Melanocyte of skin (primary cell): ENCODE measurements at places on chromosomes 1 and 21. TPM values are rescaled to one million over a fixed set of nuclear protein-coding genes. Genes with fewer than 3 reads are reported as not detected.

Gene ILF2
- 213 and 259 TPM in 2 replicates for total RNA-seq

Gene ATP5PO
- total RNA-seq: 128 and 153 TPM in 2 replicates

Gene OR6N1
- not detected in 2 replicates for total RNA-seq

Gene ILDR2
- not detected in 2 replicates for total RNA-seq

Gene AHDC1
- 8.3 and 12.4 TPM in 2 replicates for total RNA-seq

Gene RASAL2
- 32.0 and 36.3 TPM in 2 replicates for total RNA-seq

Gene KANK4
- not detected in 2 replicates for total RNA-seq
